ENCODE measurements at places on chromosomes 3 and 15.
A peak's percentile ranks its signal among the peaks of the same experiment; 100 is the strongest.

- DNase-seq: no peak
These were observed 285.3 kb upstream of the TGFBR2 start for GRCh38 chr3:30321065-30321464.

- DNase-seq: no peak
These were observed 26.6 kb upstream of the B3GNT5 start for GRCh38 chr3:183226333-183226890.

DNA sequence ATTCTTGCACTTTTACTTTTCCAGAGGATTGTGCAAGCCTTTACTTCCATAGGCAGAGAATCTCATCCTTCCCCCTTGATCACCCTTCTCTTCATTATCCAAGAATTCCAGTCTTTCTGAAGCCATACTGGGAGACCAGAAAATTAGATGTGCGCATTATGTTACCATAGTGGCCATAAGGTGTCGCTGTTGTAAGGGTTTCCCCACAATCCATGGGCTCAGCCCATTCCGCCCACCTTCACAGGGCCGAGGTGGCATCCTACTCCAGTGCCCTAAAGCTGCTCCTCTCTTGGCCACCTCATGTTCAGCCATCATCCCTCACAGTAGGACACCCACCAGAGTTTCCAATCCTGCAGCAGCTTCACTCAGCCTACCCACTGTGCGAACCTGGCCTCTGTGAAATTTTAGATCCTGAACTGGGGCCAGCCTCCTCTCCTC lies 35.0 kb downstream of the CTSH start:
- DNase-seq: peak; percentile 42

GRCh38 chr15:62452667-62453066 lies 287.6 kb upstream of the C2CD4B start:
- DNase-seq: no peak

- peak; percentile 12 for DNase-seq
These were observed 826 bp downstream of the LRRC58 start for GRCh38 chr3:120348065-120348990.

- no peak for DNase-seq
These were observed 436.5 kb downstream of the CNTN4 start for GRCh38 chr3:2535206-2535605.

- DNase-seq: peak; percentile 4
These were observed 167.9 kb downstream of the DCLK3 start for GRCh38 chr3:36596419-36596818.

DNA sequence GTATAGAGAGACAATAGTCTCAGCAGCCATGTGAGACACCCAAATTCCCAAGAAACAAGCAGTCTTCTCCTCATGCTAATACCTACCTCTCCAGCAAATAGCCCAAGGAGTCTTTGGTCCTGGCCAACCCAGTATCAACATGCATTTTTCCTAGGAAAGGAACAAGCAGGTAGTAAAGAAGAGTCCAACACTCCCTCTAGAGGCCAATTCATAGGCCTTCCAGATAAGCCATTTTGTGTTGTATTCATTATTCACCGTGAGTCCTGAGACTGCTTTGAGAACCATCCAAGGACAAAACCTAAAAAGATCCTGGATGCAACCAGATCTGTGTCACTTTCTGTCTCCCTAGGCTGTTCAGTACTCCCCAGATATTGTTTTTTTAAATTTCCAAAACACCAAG lies 63.6 kb upstream of the SNTN start:
- DNase-seq: no peak

DNA sequence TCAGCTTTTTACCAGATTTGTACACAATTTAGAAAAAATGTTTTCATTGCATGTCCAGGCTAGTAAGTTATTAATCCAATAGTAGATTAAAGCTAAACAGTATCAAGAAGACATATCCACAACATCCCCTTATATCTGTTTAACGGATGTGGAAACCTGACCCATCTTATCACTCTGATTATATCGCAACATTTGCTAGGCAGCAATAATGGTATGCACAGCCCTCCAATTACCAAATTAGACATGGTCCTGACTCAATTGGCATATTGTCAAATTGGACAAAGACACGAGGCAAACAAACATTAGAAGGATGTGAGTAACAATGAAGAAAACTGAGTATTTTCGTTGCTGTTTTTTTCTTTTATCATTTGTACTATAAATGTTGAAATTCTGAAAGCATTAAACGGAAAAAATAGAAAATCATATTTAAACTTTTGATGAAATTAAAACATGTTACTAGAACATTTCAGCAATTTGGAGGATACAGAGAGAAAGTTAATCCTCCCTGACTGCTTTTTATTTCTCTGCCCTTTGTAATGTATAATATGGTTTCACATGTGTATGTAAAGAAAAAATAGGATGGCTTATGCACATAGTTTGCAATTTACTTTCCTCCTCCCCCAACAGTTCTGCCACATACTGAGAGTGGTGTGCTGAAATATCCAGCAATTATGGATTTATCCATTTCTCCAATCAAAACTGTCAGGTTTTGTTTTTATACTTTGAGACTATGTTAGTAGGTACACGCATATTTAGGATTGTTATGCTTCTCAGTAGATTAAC lies 633.7 kb downstream of the ZIC1 start:
- peak; percentile 12 for DNase-seq

DNA sequence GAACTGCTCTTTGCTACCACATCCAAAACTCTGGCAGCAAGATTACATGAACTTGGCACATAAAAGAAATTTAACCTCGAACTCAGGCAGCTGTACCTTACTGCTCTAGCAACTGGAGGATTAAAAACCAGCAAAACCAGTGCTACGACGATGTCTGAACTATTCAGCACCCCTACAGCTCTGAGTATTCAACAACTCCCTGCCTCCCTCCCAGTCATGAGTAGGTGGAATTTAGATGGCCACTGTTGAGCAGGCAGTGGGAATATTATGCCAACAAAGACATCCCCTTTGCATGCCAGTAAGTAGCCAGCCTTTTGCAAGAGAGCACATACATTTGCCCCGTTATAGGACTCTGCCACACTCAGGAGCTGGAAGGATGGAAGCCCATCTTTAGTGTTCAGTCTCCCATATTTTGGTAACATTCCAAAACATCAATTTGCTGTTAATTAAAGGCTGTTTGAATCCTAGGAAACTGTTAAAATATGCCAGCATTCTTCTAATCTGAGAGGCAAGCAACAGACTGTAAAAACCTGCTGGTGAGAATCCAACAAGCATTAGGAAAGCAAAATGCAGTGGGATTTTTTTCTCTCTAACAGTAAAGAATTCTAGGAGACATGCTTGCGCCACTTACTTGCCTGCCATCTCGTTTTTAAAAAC lies 85.4 kb downstream of the ZNF385D start:
- DNase-seq: no peak

DNA sequence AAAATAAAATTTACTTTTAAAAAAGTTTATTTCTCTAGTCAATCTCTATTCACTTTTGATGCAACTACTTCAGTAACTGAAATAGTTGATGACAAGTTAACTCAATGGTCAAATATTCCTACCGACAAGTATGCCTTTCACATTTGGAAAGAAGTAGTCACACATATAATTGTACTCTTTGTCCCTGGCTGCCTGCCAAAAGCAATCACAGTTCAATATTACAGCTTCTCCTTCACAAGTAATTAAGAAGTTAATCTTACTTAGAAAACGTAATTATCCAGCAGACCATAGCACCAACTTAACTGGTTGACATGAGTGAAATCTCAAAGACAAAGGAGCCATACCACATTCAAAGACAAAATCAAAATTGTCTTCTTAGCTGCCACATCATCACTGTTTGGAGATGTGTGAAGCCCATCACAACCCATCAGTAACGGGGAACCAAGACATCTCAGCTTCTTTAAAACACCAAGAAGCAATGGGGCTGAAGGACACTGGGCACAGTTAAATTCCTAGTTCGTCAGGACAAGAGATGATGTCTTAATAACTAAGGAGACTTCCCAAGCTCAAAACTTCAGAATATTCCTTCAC lies 86.1 kb downstream of the PLCH1 start:
- no peak for DNase-seq

- no peak for DNase-seq
These were observed 613.8 kb upstream of the TBL1XR1 start for GRCh38 chr3:177811112-177811511.

DNA sequence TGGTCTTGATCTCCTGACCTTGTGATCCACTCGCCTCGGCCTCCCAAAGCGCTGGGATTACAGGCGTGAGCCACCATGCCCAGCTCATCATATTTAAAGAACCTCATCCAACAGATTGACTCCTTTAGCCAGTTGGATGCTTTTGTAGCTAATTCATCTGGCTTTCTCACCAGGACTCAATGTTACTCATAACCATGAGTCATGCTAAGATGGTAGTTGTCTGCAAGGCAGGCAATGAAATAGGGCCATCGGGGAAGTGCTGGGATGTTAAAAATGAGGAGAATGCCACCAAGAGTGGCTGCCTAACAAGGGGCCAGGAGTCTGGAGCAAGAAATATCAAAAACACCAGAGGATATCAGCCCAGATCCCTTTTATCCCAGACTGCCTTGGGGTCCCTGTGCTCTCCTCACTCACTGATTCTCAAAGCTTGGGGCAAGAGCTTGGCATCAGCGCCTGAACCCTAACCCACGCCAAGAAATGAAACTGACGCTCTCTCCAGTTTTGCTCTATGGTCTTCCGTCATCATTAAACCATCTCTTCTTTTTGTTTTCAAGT lies 7.4 kb upstream of the PCOLCE2 start:
- peak; percentile 75 for DNase-seq

DNA sequence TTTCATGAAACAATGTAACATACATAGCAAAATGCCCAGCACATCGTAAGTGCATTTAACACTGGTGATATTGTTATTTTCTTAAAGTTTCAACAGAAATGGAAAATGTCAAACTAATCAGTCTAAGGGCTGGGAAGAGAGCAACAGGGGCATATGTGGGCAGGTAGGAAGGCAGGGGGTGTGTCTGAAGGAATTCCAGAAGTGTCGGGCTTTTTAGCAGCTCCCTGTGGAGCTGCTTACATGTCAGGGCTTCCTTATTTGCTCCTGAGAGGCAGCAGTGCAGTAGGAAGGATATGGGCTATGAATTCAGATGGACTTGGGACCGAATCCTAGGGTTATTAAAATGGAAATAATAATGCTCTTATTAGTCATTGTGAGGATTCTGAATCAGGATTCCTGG lies 311.6 kb downstream of the CLSTN2 start:
- DNase-seq: no peak

GRCh38 chr3:160797356-160797755 lies 41.3 kb downstream of the PPM1L start:
- no peak for DNase-seq

DNA sequence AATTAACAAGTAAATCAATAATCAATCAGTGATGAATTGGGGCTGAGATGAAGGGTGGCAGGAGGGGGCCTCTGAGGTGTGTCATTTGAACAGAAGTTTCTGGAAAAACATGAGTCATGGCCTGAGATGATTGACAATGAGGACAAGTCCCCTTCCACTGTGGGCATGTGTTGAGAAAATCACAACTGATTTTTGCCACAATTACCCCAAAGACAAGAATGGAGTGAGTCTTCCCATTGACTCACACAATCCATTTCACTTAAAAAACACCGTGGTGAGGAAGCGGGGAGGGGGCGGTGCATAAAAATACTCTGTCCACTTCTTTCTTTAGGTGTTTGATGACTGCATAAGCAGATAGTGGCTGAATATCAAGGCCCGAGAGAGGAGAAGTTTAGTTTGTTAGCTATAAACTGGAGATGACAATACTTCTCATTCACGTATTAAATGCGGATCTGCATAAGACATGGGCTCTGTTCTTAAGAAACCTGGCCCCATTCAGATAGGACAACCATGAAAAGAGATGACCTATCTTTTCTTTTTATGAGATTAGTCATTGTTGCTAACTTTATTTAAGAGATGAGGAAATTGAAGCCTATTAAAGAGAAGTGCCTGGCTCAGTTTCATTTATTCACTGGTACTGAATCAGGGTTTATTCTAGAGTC lies 34.7 kb downstream of the SHC4 start:
- DNase-seq: peak; percentile 47

DNA sequence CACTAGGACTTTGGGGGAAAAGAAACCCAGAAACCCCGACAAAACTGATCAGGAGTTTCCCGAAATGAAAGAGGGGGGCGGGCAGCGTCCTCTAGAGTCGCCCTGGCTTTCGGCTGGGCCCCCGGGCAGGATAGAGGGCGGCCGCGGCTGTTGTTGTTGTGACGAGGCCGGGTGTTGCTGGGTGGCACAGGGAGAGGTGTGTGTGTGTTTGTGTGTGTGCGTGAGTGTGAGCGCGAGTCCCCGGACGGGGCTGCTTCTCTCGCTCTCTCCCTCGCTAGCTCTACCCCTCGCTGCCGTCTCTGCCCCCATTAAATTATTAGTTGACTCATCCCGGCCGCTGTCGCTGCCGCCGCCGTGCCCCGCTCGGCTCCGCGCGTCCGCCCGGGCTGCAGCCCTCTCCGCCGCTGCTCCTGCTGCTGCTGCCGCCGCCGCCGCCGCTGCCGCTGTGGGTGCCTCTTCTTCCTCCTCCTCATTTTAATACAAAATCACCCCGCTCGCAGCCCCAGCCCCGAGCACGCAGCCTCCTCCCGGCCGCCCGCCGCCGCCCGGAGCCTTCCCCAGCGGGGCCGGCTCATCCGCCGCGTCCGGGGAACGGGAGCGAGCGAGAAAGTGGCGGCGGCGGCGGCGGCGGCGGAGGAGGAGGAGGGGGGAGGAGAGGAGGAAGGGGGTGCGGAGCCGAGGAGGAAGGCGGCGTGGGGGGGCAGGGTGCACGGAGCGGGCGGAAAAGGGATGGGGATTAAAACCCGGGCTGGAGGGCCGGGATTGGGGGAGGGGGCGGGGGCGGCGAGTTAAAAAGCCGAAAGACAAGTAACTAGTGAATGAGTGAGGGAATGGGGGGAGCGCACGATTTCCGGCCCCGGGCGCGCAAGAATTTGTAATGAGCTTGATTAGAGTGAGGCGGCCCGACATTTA lies at the start of gene SATB1:
Gene SATB1, minus strand, starts transcription at position 611 of the 912 bp plus-strand sequence. CDS start 4,372 bp downstream, outside the sequence.
- DNase-seq: peak; percentile 77

DNA sequence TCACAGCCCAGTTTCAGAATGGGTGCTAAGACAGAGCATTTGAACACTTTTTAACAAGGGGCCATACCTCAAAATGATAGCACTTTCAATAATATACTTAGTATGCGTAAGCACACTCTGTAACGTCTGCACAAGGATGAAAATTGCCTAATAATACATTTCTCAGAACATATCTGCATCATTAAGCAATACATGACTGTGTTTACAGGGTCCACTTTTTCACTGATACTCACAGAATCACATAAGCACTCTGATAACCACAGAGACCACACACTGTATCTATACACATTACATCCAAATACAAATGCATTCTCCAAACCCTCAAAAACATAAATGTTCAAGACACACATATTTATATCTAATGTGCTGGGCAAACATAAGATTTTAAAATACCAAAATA lies 79.8 kb downstream of the NR1I2 start:
- no peak for DNase-seq

- peak; percentile 89 for DNase-seq
These were observed 353.9 kb upstream of the LMCD1 start for GRCh38 chr3:8147711-8148110.

Data from fibroblast of skin of scalp (primary cell).